ENCODE measurements at places on chromosomes 6 and 20.

DNA sequence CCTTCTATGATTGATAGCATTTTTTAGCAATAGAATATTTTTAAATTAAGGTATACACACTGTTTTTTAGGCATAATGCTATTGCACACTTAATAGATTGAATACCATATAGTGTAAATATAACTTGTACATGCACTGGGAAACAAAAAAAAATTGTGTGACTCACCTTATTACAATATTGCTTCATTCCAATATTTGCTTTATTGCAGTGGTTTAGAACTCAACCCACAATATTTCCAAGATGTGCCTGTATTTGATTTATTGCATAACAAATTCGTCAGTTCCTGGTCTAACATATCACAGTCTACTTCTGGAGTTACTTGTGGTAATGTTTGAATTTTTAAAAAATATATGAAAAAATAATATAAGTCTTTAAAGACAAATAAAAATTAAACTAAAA, 41.9 kb upstream of the DEFB112 start:
- no peak for DNase-seq

- no peak for DNase-seq
These were observed 10.9 kb upstream of the F13A1 start for GRCh38 chr6:6331393-6331792.

DNA sequence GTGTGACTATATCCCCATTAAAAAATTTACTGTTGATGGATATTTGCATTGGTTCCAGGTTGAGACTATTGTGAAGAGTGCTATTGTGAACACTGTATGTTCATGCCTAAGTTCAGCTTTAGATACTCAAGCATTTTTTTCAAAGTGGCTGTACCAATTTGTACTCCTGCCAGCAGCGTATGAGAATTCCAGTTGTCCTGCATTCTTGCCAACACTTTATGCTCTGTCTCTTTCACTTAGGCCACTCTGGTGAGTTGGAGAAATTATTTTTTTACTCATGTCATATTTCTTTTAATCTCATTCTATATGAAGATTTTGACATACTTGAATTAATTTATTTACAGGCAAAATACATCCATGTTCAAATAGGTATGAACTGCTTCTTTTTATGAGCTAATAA, 76.2 kb downstream of the JAG1 start:
- no peak for DNase-seq

DNA sequence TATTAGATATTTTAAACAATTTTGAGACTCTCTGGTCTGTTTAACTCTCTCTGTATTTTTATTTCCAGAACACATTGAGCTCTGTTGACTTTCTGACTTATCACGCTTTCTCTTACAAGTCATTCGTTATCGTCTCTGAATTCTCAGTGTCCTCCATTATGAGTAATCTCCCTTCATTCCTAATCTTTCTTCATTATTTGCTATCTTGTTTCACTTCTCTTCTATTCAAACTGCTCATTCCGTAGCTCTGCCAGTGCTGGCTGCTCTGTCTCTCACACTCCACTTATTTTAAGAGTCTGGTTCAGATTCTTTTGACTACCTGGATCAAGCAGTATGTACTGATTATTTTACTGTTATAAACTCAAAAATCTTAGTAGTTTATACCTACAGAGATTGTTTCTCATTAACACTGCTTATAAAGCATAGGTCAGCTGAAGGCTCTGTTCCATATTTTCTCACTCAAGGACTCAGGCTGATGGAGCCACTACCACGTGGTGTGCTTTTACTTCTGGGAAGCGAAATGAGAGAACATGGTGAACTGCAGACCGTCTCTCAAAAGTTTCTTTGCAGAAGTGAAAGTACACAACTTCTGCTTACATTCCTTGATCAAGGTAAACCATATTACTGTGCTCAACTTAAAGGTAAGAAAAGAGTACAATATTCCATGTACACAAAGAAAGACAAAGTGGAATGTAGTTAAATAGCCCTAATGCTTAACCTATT, 485.2 kb downstream of the GRIK2 start:
- no peak for DNase-seq

GRCh38 chr20:37383229-37383989, 37.5 kb downstream of the SRC start:
- DNase-seq, result peak; percentile 97

DNA sequence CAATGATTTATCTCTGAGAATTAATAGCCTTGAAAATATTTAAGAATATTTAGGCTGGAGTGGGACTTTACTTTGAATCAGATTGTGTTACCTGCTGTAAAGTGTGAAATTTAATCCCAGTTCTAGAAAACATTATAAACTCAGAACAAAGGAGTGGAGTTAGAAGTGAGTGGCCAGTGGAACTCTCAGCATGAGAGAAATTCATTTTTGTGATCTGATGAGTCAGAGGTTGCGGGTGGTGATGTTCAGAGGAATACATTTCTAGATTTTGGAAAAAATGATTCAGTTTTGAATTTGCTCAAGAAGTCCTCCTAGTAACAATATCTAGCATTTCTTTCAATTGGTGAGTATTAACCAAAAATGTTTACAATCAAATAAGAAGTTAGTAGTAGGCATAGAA, 167.5 kb downstream of the ZFAND3 start:
- peak; percentile 4 for DNase-seq

GRCh38 chr20:3360752-3361151, 46.7 kb downstream of the DNAAF9 start:
- DNase-seq, result no peak

GRCh38 chr6:34044945-34045595, 100.8 kb downstream of the GRM4 start:
- no peak for DNase-seq

- no peak for DNase-seq
These were observed 84.5 kb upstream of the PRND start for GRCh38 chr20:4637081-4637797.

- no peak for DNase-seq
These were observed 110.3 kb upstream of the CEP85L start for GRCh38 chr6:118761645-118762044.

GRCh38 chr6:5764401-5764955, 242.2 kb downstream of the NRN1 start:
- no peak for DNase-seq

DNA sequence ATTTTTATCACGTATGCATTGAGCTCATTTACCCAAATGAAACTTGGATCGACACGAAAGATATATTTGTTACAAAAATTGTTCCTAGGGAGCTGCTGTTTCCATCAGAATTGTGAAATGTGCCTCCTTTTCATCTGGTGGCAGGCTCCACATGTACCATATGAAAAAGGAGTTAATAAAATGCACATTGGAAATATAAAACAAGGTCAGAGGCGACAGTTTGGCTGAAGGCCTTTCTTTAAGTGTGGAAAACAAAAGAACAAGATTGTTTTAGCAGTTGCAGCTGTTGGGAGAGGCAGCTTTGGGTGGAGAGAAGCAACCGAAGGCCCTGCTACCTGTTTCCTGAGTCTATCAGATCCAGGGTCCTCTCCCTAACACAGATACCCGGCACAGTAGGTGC, 334.5 kb upstream of the NT5E start:
- no peak for DNase-seq

DNA sequence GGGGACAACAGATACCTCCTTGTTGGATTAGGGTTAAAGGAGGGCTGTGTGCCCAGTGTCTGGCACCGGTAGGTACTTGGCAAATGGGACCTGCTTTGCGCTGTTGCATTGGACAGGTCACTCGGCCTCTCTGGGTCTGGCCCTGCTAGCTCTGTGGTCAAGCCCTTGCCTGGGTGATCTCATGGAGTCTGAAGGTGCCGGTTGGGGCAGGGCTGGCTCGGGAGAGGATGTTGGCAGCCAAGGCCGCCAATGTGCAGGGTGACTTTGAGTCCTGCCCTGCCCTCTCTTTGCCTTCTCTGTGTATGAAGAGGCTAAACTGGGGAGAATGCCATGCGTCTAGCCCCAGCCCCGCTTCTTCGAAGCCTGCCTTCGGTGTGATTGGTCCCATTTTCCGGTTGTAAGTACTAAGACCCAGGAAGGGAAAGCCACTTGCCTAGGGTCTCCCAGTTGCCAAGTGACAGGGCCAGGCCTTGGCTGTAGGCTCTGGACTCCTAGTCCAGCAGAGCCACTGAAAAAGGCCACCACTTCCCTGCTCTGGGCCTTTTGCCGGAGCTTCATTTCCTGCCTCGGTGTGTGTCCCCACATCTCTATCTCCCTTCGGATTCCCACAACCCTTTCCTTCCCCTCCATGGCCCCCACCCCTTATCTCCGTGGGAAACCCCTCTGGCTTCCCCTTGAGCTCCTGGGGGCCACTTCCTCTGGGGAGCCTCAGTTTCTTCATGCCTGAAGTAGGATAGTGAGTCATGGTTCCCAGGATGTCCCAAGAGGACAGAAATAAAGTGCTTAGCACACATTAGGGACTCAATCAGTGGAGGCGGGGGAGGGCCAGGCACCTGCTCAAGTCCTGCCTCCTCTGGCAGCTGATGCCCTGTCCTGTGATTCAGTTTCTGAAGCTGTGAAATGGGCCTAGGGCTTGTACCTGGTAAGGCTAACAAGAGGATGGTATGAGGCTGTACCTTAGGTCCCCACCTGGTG, 3.9 kb downstream of the SRC start:
- peak; percentile 44 for DNase-seq

- DNase-seq, result no peak
These were observed 143.7 kb downstream of the SYNDIG1 start for GRCh38 chr20:24612799-24613775.

DNA sequence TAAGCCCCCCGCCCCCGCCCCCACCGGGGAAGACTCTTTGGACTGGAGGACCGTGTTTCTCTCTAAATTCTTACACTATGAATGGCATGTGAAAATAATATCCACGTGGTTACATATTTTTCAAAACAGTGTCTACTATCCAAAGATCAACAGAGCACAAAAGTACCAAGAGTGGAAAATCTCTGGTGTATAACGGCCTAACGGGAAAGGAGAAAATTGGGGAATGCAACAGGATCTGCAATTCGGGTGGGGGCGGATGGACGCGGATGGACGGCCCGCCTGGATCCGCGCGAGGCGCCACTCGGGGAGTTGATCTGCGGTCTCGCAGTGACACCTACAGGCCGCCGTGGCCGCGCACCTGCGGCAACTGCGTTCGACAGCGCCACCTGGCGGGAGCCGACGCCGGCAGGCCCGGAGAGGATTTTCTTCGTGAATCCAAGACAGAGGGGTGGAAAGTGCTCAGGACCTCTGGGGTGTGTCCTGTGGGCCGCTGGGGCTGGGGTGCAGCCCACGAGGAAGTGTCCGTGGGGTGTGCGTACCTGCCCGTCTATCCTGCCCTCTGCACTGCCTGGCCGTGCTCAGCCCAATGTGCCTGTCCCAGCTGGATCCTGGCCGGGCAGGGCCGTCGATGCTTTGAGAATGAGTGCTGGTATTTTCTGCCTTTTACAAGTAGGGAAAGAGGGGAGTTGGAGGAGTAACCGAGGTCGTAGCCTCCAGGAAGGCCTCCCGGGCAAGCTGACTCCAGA, 18.6 kb downstream of the ANKRD60 start:
- DNase-seq, result peak; percentile 80

GRCh38 chr6:25138934-25139415, 140.2 kb upstream of the CARMIL1 start:
- no peak for DNase-seq

GRCh38 chr20:37526839-37527637, 638 bp downstream of the BLCAP start:
- DNase-seq, result peak; percentile 51

DNA sequence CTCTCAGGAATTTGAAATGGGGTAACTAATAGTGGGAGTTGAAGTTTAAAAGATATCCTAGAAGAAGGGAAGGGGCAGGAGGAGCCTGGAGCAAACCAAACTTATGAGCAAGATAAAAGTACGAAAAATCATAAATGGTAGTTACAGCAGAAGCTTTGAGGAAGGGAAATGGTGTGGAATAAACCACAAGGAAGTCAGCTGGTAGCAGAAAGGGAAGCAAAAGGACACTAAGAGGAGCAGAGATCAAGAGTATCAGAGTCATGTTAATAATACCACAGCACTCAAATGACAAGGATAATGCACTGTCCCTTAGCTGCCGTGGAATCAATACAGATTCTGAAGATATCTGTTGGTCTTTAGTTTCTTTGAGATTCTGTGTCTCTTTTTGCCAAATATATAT, 44.9 kb upstream of the CCDC28A start:
- DNase-seq, result no peak

- DNase-seq, result no peak
These were observed 8.8 kb downstream of the ASF1A start for GRCh38 chr6:118902726-118903125.

- DNase-seq, result no peak
These were observed 19.5 kb upstream of the MAP3K4 start for GRCh38 chr6:160972111-160972510.

DNA sequence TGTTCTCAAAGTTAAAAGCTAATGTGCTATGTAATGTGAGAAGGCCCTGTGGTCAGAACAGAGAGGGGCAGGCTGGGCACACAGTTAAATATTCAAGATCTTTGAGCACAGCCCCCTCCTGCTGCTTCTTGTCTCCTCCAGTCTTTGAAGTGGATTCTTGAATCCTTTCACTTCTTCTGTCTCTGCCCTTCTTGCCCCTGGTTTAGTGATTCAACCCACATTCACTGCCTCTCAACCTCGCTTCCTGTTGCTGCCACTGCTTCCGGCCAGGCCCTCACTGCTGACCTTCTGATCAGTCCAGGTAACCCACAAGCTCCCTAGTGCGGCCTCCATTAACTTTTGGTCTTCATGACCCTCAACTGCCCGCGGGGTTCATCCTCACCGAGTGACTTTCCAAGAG, 417.3 kb upstream of the NOX3 start:
- DNase-seq, result no peak

DNA sequence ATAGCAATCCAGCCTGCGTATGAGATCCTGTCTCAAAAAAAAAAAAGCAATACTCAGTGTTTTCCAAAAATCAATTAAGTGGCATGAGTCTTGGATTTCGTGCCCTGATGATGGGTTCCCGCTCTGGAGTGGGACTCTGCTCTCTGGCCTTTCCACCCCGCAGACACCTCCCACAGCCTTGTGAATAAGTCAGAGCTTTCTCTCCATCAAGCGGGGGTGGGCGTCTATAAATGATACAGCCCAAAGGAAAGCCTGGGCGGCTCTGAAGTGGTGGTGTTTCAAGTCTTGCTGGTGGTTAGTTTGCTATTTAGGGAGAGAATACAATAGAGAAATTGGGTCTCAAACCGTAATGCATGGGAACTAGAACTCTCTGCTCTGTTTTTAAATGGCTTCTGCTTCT, 52.5 kb upstream of the TAGAP start:
- no peak for DNase-seq

GRCh38 chr6:88177961-88178464, 11.9 kb upstream of the CNR1 start:
- DNase-seq, result peak; percentile 56

- no peak for DNase-seq
These were observed 15.6 kb upstream of the CD109 start for GRCh38 chr6:73680289-73680918.

DNA sequence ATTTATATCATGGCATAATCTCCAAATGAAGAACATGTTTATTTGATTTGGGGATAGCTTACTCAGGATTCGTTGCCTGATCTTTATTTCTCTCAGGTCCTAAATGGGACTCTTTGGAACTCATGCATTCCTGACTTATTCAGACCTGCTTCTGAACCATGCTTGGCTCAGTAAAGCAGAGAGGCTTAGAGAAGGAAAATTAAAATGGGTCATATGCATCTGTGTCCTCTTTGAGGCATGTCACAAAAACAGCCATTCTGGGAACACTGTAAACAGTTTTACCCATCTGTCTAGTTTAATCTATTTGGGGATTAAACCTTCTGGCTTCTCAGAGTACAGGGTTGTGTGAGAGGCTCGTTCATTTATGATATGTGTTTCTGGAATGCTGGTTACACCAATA, 1017.3 kb downstream of the KIF16B start:
- DNase-seq, result no peak
